Stimulated activated CD4-positive, alpha-beta T cell treated with anti-CD3 and anti-CD28 coated beads, Interleukin-2, amount 100 ng/mL, for 24 hours (primary cell): ENCODE measurements at places on chromosomes 12 and 14.

DNA sequence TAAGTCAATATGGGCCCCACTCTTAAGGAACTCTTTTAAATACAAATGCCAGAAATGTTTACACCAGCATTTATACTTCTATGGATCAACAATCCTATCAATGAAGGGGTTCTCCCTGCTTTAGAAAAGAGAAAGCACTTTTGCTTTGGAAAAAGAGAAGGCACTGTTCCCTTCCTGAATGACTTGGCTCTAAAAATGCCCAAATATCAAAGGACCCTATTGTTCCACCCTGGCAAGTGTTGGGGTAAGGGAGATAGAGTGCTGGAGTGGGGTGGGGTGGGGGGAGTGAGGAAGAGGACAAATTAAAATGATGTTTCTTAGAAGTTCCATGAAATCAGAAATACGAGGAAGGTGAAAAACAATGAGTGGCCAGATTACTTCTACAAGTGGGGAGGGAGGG, 131.6 kb upstream of the GRIN2B start:
- no peak for DNase-seq

- DNase-seq, result no peak
Measured at GRCh38 chr12:3015356-3015755, 56.2 kb downstream of the TEAD4 start.

DNA sequence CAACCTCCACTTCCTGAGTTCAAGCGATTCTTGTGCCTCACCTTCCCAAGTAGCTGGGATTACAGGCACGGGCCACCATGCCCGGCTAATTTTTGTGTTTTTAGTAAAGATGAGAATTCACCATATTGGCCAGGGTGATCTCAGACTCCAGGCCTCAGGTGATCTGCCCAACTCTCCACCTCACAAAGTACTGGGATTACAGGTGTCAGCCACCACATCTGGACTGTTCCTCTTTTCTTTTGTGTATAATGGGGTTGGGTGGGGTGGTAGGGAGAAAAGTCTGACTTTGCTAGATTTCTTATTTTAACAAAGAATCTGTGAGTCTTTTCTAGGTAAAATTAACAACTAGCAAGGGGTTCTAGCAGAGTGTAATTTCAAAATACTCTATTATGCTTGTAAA, 92.7 kb upstream of the AMN1 start:
- DNase-seq, result no peak

- no peak for DNase-seq
Measured at GRCh38 chr12:116892349-116893140, 11.3 kb upstream of the HRK start.

DNA sequence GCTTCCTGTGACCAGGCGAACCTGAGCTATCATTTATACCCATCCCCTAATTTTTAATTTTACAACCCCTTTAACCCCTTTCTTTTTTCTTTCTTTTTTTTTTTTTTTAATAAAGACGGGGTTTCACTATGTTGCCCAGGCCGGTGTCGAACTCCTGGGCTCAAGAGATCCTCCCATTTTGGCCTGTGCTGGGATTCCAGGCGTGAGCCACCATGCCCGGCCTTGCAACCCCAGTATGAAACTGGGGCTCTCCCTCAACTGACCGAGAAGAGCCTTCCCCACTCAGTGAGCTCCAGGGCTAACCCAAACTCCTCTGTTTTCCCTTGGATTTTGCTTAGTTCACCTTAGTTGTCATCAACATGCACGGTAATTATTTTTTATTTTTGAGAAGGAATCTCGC, 992 bp downstream of the CPSF2 start:
- no peak for DNase-seq

GRCh38 chr14:105399466-105399775, 1.1 kb downstream of the TEX22 start:
- DNase-seq, result no peak

DNA sequence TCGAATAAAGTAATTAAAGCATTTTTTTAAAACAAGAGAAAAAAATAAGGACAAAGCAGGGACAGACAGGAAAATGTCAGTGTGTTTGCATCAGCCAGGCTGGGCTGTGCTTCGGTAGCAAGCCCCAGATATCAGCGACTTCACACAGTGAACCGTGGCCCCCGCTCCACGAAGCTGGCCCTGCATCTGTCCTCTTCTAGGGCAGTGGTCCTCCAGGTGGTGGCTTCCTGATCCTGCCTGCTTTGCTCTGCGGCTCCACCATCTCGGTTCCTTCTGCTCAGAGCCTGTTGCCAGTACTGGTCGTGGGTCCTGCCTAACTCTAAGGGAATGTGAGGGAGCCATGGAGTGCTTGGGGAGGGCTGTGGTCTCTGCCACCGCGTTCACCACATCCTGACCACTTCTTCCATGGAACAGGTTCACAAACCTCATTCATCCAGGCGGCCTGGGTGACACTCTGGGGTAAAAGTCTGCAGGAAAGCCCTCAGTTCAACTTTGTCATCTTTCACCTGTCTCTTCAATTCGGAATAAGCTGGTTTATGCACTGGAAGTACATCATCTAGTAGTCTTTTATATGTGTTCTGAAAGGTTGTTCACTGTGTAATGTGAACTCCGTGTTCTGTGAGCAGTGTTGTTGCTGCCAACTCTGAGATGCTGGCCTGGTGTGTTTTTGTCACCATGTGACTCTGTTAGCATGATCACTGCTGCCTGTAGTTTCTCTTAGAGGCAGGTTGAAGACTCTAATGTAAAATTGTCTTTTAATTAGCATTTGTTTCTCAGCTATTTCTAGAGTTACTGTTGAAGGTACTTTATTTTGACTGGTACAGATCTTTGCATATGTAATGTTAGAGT, 47.9 kb downstream of the ANKRD9 start:
- DNase-seq, result no peak

- no peak for DNase-seq
Measured at GRCh38 chr12:21774358-21775132, at the start of gene KCNJ8. KCNJ8 (minus strand) TSS chr12:21774706; CDS start chr12:21773616, 1,090 bp downstream.

- no peak for DNase-seq
Measured at GRCh38 chr12:100767371-100767770, 27.2 kb upstream of the ANO4 start.

DNA sequence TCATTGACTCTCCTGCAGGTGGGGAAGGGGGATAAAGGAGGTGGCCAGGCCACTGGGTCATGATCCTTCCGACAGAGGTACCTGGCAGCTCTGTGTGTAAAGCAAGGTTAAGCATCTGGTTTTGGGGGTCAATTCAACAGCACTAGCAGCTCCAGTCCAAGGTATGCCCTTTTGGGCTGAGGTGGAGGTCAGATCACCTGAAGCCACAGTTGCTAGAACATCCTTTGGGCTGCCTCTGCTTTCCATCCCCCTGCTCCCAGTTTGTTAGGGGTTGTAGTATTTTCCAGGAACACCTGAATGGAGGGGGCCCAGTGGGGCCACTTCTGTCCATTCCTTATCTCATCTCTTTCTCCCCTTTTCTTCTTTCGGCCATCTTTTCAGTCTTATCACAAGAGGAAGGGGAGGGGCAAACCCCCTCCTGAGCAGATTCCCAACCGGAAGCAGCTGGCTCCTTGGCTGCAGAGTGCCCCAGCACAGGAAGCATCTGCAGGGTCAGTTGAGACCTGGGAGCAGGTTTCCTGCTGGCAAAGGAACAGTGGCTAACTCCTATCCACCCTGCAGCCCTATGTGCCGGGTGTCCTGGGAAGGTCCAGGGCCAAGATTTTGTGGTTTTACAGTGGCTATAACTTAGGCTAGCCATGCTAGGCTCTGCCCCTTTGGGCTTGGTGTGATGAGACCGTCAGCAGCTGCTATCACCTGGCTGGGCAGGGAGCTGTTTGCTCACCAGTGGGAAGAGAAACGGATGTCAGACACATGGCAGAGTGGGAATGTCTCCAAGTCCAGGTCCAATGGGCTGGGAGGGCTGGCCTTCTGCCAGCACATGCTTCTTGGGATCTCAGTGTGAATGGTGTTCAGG, 40.2 kb downstream of the SH2B3 start:
- peak; percentile 14 for DNase-seq

DNA sequence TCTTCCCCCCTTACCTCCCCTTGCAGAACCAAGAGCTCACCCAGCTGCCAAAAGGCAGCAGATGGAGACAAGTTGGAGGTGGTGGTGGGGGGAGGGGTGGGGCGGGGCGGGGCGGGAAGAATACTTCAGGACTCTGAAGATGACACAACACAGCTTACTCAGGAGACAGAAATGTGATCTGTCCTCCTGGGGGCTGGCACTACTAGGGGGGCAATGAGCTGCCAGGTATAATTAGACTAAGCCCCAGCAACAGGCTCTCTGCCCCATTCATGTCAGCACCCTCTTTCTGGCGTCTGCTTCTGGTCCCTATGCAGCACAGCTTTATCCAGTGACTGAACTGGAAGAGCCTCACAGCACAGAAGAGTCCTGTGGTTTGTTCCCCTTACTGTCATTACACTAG, 407.0 kb downstream of the MED13L start:
- DNase-seq, result no peak

DNA sequence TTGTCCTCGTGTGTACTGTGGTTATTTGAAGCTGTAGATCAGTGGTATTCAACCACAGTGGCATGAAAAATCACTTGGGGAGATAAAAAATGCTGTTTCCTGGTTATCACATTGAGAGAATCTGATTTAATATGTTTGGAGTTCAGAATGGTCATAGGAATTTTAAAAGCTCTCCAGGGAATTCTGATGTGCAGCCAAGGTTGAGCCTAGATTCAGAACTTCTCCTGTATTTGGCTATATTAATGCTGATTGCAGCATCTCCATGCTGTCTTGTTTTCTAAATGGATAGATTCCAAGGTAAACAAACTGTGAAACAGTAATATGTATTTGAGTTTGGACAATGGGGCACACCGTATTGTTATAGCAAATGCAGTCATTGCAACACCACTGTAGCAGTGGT, 982.2 kb upstream of the FBXO33 start:
- DNase-seq, result no peak

- DNase-seq, result no peak
Measured at GRCh38 chr14:68076451-68076850, 256.9 kb downstream of the RAD51B start.

GRCh38 chr14:23071921-23072539, 14.7 kb upstream of the CDH24 start:
- no peak for DNase-seq

GRCh38 chr12:108289350-108290161, 49.6 kb downstream of the CMKLR1 start:
- no peak for DNase-seq

GRCh38 chr12:57334219-57334618, 83.2 kb upstream of the STAC3 start:
- DNase-seq, result no peak

DNA sequence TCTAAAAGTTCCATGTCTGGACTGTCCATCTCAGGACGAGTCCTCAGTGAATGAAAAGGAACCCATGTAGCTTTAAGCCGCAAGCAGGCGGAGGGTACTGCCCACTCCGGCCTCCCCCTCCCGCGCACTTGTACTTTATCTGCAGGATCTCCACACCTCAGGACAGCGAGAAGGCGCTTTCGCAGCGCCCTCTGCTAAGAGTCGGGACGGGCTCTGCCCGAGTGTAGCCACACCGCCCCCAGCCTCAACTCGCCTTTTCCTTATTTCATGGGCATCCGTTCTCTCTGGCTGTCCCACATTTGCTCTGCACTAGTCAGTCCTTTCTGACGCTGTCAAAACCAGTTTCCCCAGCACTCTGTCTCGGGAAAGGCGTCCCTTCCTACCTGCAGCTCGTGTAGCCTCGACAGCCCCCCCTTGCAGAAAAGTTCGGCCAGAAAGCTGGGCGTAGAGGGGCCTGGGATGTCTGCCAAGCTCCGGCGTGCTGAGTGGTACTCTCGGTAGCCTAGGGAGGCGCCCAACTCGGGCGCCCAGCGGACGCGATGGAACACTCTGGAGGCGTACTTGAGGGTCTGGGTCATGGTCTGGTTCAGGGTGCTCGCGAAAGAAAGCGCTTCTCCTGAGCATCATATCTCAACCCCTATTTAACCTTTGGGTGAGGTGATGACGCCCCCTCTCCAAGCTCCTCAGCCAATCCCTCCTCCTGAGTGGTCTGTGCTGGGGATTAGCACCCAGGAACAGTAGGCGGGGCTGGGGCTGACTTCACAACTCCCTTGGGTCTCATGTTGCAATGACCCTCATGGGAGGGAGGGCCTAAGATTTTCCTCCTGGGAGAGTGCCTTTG, at the start of gene CYP27B1:
CYP27B1 (minus strand) TSS at position 615 of the 841 bp plus-strand sequence; CDS start at position 578, 37 bp downstream.
- no peak for DNase-seq

DNA sequence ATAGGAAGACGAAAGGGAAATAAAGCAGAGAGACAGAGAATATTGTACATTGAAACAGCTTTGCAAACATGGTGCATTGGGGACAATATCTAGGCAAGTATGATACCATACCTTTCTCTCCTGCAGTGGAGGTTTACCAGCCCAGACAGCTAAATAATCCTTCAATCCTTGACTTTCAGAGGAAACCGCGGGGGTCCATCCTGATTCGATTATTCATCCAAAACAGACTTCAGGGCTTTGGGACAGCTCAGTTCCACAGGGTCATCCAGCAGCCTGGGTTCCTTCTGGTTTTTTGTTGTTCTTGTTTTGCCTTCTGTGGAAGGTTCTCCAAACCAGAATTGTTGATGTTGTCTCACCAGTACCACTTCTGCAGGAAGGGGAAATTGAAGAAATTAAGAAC, 81.5 kb downstream of the LGR5 start:
- no peak for DNase-seq

DNA sequence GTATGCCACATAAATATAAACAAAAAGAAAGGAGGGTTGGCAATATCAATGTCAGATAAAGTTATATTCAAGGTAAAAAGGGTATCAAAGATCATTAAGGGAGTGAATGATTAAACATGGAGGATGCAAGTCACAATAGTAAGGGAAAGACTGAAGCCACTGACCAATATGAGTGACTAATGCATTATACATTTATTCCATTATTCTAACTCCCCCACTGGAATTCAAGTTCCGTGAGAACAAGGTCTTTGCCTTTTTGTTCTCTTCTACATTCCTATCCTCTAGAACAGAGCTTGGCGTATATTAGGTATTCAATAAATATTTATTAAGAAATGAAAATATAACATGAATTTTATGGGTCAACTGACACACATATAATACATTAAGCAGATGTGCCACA, 30.7 kb downstream of the MAP4K5 start:
- DNase-seq, result no peak

- DNase-seq, result no peak
Measured at GRCh38 chr14:51963286-51963685, 26.1 kb upstream of the RTRAF start.

- no peak for DNase-seq
Measured at GRCh38 chr12:45389426-45389825, 173.5 kb downstream of the ANO6 start.

GRCh38 chr12:88419794-88420193, 160.5 kb downstream of the KITLG start:
- no peak for DNase-seq

GRCh38 chr12:22034709-22035506, 11.1 kb upstream of the CMAS start:
- DNase-seq, result no peak

DNA sequence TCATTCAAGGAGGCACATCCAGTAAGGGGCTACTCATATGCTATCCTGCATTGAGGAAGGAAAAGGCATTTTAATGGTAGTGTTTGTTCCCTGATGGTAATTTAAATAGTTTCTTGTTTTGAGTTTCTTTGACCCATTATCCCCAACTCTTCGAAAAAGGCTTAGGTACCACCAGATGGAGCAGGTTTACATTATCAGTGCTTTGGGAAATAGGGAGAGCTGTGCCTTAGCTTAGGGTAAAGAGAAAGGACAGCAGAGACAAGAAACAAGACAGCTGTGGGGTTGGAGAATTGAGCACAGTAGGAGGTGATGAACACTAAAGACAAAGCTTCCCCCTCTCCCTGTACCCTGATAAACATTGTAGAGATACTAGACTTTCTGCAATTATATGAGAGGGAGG, 29.1 kb upstream of the HELB start:
- DNase-seq, result no peak

- no peak for DNase-seq
Measured at GRCh38 chr12:32255588-32255987, 143.8 kb upstream of the FGD4 start.

GRCh38 chr14:67440513-67440912, 28.5 kb upstream of the PLEK2 start:
- no peak for DNase-seq
